ENCODE measurements at places on chromosomes 11 and 22. TPM values are rescaled to one million over a fixed set of nuclear protein-coding genes. Genes with fewer than 3 reads are reported as not detected.

DNA sequence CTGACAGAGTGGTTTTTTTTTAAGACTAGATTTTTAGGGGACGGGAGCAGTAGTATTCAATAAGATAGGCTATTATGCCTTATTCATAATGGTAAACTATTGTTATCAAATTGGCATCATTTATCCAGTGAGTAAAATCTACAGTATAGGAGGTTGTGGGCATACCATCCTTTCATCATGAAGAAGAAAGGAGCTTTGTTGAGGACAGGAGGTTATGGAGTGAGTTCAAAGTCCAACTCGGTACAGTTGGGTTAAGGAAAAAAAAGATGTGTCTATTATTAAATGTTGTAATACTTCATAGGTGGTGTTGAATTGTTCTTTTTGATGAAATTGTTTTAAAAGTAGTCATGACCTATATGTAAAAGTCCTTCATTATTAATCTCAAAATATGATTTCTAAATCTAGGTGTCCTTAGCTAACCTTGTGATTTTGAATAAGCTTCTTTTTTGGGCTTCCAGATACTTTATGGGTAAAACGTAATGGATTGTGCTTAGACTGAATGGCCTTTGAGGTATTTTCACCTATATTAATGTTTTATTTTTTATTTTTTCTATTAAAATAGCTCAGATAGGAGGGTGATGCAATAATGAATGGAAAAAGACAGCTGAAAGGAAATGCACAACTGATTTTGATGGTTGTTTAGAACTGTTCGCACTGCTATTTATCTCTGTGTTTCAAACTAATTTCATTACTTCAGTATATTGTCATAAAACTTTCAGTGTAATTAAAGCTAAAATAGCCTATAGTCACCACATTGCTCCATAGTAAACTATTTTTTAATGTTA is 15.3 kb upstream of the CNTF start:
- no peak for DNase-seq

Gene RGL4
- total RNA-seq, result not detected

Gene OR2AT4
- not detected for total RNA-seq

DNA sequence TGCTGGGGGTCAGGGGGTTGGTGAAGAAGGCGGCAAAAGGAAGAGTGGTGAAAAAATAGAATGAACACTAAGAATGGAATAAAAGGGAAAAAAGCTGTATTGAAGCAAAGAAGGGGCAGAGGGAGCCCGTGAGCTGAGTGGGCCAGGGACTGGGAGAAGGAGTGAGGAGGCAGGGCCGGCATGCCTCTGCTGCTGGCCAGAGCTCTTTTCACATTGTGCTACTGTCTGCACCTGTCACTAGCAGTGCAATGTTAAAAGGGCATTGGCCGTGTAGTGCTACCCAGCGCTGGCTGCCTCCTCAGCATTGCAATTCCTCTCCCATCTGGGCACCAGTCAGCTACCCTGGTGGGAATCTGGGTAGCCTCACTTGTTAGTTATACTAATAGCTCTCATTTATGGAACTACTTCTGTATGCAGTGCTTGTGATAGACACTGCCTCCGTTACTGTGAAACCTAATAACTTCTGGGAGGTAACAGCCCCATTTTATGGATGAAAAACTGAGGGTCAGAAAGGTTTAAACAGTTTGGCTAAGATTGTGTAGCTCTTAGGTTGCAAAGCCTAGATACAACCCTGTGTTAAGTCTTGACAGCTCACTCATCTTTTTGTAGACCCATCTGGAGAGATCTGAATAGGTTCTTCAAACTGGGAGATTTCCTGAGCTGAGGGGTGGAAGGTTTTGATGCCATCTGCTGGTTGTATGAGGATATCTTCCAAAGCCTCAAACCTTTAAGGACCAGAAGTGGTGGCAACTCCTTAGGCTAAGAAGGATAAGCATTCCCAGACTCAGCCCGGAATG is 8.5 kb downstream of the YPEL4 start:
- no peak for DNase-seq

Gene UPK3A
- total RNA-seq, result not detected

- no peak for DNase-seq
These were observed 332.0 kb downstream of the TENM4 start for GRCh38 chr11:79108851-79109250.

Gene FBLN1
- total RNA-seq, result 3.9 TPM

DNA sequence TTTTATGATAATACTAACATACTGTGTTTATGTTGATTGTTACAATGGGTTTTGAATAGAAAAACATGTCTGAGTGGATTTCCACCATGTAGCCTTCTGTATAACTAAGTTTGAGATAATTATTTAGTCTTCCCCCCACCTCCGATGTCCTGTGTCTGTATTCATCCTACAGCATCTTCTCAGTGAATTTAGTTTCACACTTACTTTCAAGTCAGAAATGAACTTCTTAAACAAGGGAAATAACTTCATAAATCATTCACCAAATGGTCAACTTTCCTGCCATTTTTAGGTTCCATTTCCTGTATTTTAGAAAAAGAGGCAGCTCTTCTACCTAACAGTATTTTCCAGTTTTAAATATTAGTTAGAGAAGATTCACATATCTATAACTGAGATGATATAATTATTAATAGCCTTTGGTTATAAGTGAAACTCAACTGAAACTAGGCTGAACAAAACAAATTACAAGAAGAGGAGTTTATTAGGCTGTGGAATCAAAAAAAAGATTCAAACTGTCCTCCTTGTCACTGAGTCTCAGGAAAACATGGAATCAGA is 3.5 kb downstream of the OR51B5 start:
- no peak for DNase-seq

Gene MMP1
- total RNA-seq, result not detected

- no peak for DNase-seq
These were observed 188.6 kb downstream of the SWAP70 start for GRCh38 chr11:9852465-9852864.

Gene MS4A4E
- total RNA-seq, result 2.9 TPM

- peak; percentile 46 for DNase-seq
These were observed 6.5 kb downstream of the ZFTA start for GRCh38 chr11:63761931-63762653.

Gene FADS2
- total RNA-seq, result 166 TPM

Gene MRPL48
- total RNA-seq, result 15.9 TPM

Gene MUC5AC
- not detected for total RNA-seq

Gene SHISA8
- not detected for total RNA-seq

- DNase-seq, result no peak
These were observed 48.1 kb downstream of the CYTH4 start for GRCh38 chr22:37330200-37331033.

Gene CCDC188
- not detected for total RNA-seq

Gene SH3BP1
- 3.2 TPM for total RNA-seq

GRCh38 chr11:126756421-126756820 is 244.1 kb downstream of the KIRREL3 start:
- no peak for DNase-seq

GRCh38 chr11:23236826-23237555 is 376.7 kb upstream of the CCDC179 start:
- DNase-seq, result no peak

DNA sequence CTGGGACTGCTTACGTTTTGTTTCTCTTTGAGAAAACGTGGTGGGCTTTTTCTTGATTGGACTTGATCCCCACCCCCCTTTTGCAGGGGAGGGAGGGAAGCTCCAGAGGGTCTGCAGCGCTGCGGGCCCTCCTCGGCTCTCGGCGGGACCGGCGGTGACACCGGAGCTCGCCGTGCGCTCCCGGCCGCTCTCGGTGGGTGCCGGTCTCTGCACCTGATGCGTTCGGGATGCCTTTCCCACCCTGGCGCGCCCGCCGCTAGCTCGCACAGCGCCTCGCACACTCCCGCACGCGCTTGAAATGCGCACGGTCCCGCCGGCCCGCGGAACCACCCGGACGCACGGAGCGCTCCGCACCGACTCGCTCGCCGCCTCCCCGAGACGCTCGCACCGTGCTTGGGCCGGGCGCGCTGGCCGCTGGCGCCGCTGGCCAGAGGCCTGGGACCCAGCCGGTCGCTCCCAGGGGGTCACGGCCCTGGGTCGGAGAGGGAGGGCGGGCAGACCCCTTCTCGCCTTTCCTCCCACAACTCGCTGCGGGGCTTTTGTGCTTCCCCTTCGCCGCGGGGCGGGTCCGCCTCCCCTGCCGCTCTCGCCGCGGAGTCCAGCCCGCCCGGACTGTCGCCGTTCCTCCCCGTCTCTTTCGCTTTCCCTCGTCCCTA is 1.0 kb downstream of the ZBTB16 start:
- peak; percentile 64 for DNase-seq

Gene SPI1
- 10.3 TPM for total RNA-seq

- DNase-seq, result no peak
These were observed 16.8 kb upstream of the TMEM184B start for GRCh38 chr22:38289583-38290082.

- DNase-seq, result no peak
These were observed 31.8 kb upstream of the IGSF22 start for GRCh38 chr11:18757811-18758210.

GRCh38 chr11:105719073-105719822 is 109.4 kb downstream of the GRIA4 start:
- no peak for DNase-seq

GRCh38 chr11:95668131-95668530 is 121.5 kb downstream of the FAM76B start:
- DNase-seq, result no peak

- DNase-seq, result no peak
These were observed 23.0 kb downstream of the KCNE3 start for GRCh38 chr11:74444173-74444826.

GRCh38 chr11:64867748-64868462 is 10.5 kb downstream of the EHD1 start:
- DNase-seq, result no peak

GRCh38 chr11:13207665-13208594 is 69.7 kb upstream of the BMAL1 start:
- DNase-seq, result no peak

- DNase-seq, result no peak
These were observed 117.3 kb downstream of the PLEKHA7 start for GRCh38 chr11:16896729-16897469.

DNA sequence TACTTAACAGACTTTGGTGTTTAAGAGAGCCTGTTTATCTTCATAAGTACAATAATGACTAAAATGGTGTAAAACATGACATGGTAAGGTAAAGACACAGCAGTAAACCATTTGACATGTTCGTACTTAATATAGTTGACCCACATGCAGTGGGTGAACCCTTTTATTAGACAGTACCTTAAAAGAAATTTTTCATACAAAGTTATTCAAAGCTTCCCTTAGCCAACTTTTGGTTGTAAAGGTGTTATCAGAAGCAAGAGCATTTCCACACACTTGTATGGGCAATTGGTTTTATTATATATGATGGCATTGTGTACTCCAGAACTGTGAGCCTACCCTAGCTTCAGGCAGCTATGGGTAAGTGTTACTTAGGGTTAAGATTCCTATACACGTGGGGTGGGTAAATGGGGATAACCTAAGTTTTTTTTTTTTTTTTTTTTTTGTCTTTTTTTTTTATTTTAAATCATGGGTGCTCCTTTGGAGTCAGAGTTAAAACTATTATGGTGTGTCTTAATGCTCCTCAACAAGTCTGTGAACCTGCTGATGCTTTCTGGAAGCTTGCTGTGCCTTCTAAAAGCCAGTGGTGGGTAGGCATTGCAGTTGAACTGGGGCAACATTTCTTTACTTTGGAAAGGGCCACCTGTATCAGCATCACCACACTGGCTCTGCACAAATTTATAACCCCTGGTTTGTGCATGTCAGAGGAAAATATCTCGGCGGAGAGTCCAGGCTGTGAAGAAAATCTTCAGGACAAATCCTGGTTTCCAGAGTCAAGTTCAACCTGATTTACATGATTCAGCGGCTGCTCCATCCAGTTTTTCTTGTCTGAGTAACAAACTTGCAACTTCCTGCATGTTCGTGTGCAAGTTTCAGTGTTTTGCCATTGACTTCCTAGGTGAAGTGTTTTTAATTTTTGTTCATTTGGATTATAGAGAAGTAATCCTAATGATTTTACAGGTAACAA is 3.3 kb downstream of the PCF11 start:
- no peak for DNase-seq

Gene OR4D5
- total RNA-seq, result not detected

DNA sequence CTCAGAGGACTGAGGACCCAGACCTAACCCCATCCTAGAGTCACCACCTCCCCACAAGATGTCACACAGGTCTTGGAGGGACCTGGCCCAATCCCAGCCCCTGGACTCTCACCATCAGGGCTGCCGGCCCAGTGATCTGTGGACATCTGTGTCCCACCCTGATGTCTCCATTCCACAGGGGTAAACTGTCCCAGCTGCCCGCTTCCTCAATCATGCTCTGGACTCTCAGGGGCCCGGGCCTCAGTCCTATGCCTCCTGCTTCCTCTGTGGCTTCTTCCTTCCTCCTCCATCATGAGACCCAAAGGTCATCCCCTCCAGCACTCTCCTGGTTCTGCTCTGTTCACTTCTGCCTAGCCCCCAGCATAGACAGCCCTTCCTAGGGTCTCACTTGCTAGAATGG is 32.2 kb downstream of the ARAP1 start:
- DNase-seq, result peak; percentile 67

GRCh38 chr22:43238526-43239006 is 51.6 kb upstream of the TTLL12 start:
- DNase-seq, result peak; percentile 89

Gene HTR3A
- 0.18 TPM for total RNA-seq

GRCh38 chr11:73376803-73377629 is 817 bp downstream of the RELT start:
- DNase-seq, result peak; percentile 63

- peak; percentile 75 for DNase-seq
These were observed 829 bp upstream of the ZBED5 start for GRCh38 chr11:10858439-10859325.

DNA sequence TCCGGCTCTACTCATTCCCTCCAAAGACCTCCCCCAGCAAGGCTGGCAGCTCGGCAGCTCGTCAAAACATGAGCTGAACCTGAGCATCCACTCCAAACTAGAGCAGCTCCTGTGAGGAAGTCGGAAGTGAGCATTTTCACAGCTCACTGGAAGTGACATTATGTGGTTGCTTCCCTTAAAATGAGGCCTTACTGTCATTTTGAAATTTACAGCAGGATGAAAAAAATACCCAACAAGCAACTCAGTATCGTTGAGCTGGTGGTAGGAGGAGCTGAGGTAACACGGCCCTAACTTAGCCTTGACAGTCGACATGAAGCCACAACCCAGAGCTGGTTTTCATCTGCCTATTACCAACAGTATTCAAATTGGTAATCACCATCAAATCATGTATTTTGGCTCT is 38.0 kb upstream of the ARFGAP3 start:
- no peak for DNase-seq

GRCh38 chr11:114140826-114141225 is 81.3 kb downstream of the ZBTB16 start:
- no peak for DNase-seq
